ENCODE measurements at places on chromosomes 16 and 17. TPM values are rescaled to one million over a fixed set of nuclear protein-coding genes. Genes with fewer than 3 reads are reported as not detected.

PSMC3IP gene
- 2.2 TPM for total RNA-seq

KPNA2 gene
- total RNA-seq = 63.7 TPM

ABCC11 gene
- 0.50 TPM for total RNA-seq

TNP2 gene
- not detected for total RNA-seq

PLCG2 gene
- 6.4 TPM for total RNA-seq

HSF4 gene
- 24.9 TPM for total RNA-seq

HSF5 gene
- total RNA-seq = 0.17 TPM

PRDM7 gene
- total RNA-seq = not detected

ACAP1 gene
- 2.0 TPM for total RNA-seq

TMEM170A gene
- 15.6 TPM for total RNA-seq

BCO1 gene
- total RNA-seq = not detected

SLC6A2 gene
- total RNA-seq = 0.33 TPM

AOC3 gene
- total RNA-seq = 0.31 TPM

BCAR1 gene
- total RNA-seq = 69.3 TPM

TAT gene
- not detected for total RNA-seq

SSTR5 gene
- not detected for total RNA-seq

CCL7 gene
- total RNA-seq = not detected

ANKRD40CL gene
- total RNA-seq = not detected

MT3 gene
- not detected for total RNA-seq

PTX4 gene
- not detected for total RNA-seq

RUNDC3A gene
- 1.3 TPM for total RNA-seq

VEZF1 gene
- total RNA-seq = 20.5 TPM

PDIA2 gene
- total RNA-seq = not detected

HLF gene
- 0.32 TPM for total RNA-seq

RAPGEFL1 gene
- total RNA-seq = 16.6 TPM

GUCY2D gene
- total RNA-seq = 0.08 TPM

BFAR gene
- 67.1 TPM for total RNA-seq

KCNH4 gene
- not detected for total RNA-seq

KCNG4 gene
- not detected for total RNA-seq

KRTAP9-7 gene
- total RNA-seq = not detected

PRSS33 gene
- total RNA-seq = not detected

PRKCB gene
- not detected for total RNA-seq

PHLPP2 gene
- 11.0 TPM for total RNA-seq

CD300C gene
- total RNA-seq = not detected

ABCC12 gene
- total RNA-seq = not detected

SLC52A1 gene
- 0.52 TPM for total RNA-seq

ACSM5 gene
- total RNA-seq = not detected

FAM83G gene
- total RNA-seq = 25.7 TPM

PIRT gene
- total RNA-seq = not detected

ASGR2 gene
- total RNA-seq = not detected

ADAP2 gene
- 1.5 TPM for total RNA-seq

SEPTIN12 gene
- not detected for total RNA-seq

Data from mammary epithelial cell (primary cell).